Prostate gland (tissue), 2 donors: ENCODE measurements at places on chromosomes 1 and 21.

DNA sequence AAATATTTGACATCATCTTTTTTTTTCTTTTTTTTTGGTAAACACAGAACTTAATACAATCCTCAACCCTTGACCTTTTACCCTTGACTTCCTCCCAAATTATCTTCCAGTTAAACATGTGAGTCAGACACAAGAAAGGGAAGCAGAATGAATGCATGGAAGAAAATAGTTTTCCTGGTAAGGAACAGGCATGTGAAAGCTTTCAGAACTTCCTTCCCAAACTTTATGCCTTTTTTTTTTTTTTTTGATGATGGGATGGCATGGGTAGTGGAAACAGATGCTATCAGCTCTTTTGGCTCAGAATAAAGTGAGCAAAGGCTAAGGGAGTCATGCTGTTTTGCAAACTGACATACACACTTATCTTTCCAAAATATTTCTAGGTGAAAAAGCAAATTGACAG, 1079.1 kb downstream of the TTLL7 start:
- no peak for DNase-seq
- no peaks in the 10 kb centered on the region for H3K27me3 ChIP-seq
- H3K4me1 ChIP-seq, result no peaks in the 10 kb centered on the region
- H3K36me3 ChIP-seq, result no peaks in the 10 kb centered on the region

- H3K36me3 ChIP-seq, result no peaks in the 10 kb centered on the region
- DNase-seq, result no peak
- H3K27ac ChIP-seq, result no peak overlapping the region
Measured at GRCh38 chr1:76770979-76771378, 96.3 kb upstream of the ST6GALNAC5 start.

- H3K4me3 ChIP-seq, result no peak overlapping the region
- no peaks in the 10 kb centered on the region for H3K27me3 ChIP-seq
- H3K27ac ChIP-seq, result no peak overlapping the region
- H3K36me3 ChIP-seq, result no peaks in the 10 kb centered on the region
- no peaks in the 10 kb centered on the region for H3K4me1 ChIP-seq
Measured at GRCh38 chr1:110298991-110299390, 40.2 kb upstream of the RBM15 start.

- H3K36me3 ChIP-seq, result no peaks in the 10 kb centered on the region
- H3K27ac ChIP-seq, result no peak overlapping the region
- no peak overlapping the region for H3K4me3 ChIP-seq
- no peaks in the 10 kb centered on the region for H3K27me3 ChIP-seq
- no peaks in the 10 kb centered on the region for H3K4me1 ChIP-seq
Measured at GRCh38 chr1:55833529-55834091, 618.4 kb upstream of the USP24 start.

DNA sequence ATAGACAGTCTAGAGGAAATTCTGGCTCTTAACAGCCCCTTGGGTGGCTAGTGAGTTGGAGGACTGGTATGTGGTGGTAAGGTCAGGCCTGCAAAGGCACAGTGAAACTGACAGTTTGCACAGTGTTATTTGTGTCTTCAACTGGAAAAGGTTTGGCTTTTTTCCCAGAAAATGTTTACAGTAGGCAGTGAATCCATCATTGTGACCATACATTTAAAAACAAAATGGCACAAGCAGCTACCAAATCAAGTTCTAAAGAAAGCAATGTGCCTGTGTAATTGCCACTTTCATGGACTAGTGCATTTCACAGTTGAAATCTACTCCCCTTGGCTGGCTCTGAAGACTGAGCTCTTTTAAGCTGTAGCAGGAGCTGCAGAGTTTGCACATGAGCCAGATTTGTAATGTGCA, 24.8 kb downstream of the ATPAF1 start:
- peak; percentile 36 for DNase-seq

DNA sequence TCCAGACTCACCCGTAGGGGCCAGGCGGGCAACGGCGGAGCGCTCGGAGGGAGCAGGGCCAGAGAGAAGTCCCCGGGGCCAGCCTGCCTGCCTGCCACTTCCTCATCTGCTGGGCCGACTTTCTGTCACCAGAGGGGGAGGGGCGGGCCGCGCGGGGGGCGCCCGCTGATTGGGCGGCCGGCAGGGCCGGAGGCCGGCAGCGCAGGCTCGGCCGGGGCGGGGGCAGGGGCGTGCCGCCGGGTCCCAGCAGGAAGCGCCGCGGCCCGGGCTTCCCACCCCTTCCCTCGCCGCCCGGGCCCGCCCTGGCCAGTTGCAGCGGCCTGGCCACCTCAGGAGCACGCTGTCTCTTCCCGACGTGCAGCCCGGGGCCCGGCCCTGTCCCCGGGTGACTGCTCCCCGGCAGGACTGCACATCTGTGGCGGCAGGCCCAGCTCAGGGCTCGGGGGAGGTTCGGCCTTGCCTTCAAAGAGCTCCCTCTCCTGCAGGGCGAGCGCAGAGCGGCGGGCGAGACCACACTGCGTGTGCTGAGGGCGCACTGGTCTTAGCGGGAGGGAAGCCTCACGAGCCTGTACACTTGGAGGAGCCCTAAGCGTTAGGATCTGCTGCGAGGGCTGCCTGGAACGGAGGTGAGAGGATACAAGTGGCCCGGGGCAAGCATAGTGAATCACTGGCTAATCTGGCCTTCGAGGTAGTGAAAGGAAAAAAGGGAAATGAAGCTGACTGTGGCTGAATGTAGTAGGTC, at the start of gene ELOVL1:
TSS of gene ELOVL1 (minus strand) at position 108 of the 742 bp plus-strand sequence. CDS start 2,402 bp downstream, outside the sequence.
- peak within 1 kb of the TSS; percentile 66 for H3K4me3 ChIP-seq
- peak; percentile 90 for DNase-seq
- peaks cover 22% of the 10 kb centered on the region for H3K4me1 ChIP-seq
- peak within 1 kb of the TSS; percentile 91 for H3K27ac ChIP-seq
- no peaks in the 10 kb centered on the region for H3K27me3 ChIP-seq

- H3K27ac ChIP-seq, result no peak overlapping the region
- H3K4me3 ChIP-seq, result no peak overlapping the region
- H3K4me1 ChIP-seq, result no peaks in the 10 kb centered on the region
- no peaks in the 10 kb centered on the region for H3K27me3 ChIP-seq
- H3K36me3 ChIP-seq, result no peaks in the 10 kb centered on the region
- DNase-seq, result no peak
Measured at GRCh38 chr21:16993416-16994038, 519.3 kb upstream of the CXADR start.

DNA sequence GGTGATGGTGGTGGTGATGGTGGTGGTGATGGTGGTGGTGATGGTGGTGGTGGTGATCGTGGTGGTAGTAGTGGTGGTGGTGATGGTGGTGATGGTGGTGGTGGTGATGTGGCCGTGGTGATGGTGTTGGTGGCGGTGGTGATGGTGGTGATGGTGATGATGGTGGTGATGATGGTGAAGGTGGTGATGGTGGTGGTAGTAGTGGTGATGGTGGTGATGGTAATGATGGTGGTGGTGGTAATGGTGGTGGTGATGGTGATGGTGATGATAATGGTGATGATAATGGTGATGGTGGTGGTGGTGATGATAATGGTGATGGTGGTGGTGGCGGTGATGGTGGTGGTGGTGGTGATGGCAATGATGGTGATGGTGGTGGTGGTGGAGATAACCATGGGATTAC, 6.8 kb upstream of the COL6A2 start:
- no peaks in the 10 kb centered on the region for H3K27me3 ChIP-seq
- H3K27ac ChIP-seq, result peak overlapping the region; percentile 64
- no peak for DNase-seq

GRCh38 chr1:186848509-186849130, 19.9 kb downstream of the PLA2G4A start:
- no peaks in the 10 kb centered on the region for H3K36me3 ChIP-seq
- H3K4me3 ChIP-seq, result no peak overlapping the region
- no peaks in the 10 kb centered on the region for H3K27me3 ChIP-seq
- H3K4me1 ChIP-seq, result no peaks in the 10 kb centered on the region
- H3K27ac ChIP-seq, result no peak overlapping the region

DNA sequence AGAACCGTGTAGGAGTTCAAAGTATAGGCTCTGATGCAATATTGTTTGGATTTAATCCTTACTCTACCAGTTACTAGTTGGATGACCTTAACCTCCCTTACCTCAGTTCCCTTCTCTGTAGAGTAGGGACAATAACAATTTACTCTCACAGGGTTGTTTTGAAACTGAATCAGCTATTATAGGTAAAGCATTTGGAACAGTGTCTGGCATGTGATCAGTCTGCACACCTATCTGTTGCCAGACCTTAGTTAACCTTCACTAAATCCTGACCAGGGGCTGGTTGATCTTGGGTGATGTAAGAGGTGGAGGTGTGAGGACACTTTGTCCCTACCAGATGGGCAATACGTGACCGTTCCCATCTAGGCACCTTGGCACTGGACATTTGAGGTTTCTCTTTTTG, 106.9 kb downstream of the DDX20 start:
- no peaks in the 10 kb centered on the region for H3K36me3 ChIP-seq
- H3K27me3 ChIP-seq, result no peaks in the 10 kb centered on the region
- no peaks in the 10 kb centered on the region for H3K4me1 ChIP-seq
- H3K27ac ChIP-seq, result no peak overlapping the region

DNA sequence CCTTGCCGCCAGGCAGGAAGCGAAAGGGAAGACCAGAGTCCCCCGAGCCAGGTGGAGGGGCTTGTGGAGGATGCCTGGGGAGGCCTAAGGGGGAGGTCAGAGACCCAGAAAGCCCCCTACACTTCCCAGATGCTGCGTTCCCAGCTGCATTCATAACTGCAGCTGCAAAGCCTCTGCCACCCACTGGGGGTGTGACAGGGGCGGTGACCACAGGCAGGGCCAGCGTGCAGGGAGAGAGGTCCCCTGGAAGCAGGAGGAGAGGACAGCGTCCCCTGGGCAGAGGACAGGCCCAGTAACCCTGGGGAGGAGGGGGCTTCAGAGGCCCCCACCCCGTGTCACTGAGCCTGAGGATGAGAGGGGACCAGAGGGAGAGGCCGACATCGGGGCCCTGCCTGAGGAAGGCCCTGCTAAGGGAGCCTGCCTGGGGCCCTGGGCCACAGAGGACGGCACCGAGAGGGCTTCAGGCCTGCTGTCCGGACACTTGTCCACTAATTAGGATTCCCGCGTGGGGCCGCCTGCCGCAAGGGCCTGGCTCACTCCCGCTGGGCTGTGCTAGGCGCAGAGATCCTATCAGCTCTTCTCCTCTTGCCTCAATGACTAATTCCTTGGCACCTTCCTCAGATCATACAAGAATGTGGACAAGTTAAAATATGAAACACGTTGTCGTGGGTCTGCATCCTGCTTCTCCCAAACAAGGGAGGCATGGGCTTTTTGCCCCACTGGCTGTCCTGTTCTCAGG, 49.1 kb upstream of the CCDC27 start:
- H3K27ac ChIP-seq, result peak overlapping the region; percentile 66
- H3K36me3 ChIP-seq, result no peaks in the 10 kb centered on the region
- no peaks in the 10 kb centered on the region for H3K27me3 ChIP-seq
- DNase-seq, result peak; percentile 46
- H3K4me1 ChIP-seq, result no peaks in the 10 kb centered on the region

- no peaks in the 10 kb centered on the region for H3K4me1 ChIP-seq
- DNase-seq, result no peak
- no peaks in the 10 kb centered on the region for H3K36me3 ChIP-seq
Measured at GRCh38 chr1:203051841-203052324, 25.6 kb downstream of the PPFIA4 start.

GRCh38 chr1:226862890-226863289, 7.5 kb upstream of the PSEN2 start:
- H3K4me3 ChIP-seq, result no peak overlapping the region
- DNase-seq, result no peak
- no peaks in the 10 kb centered on the region for H3K4me1 ChIP-seq
- no peaks in the 10 kb centered on the region for H3K27me3 ChIP-seq

- no peaks in the 10 kb centered on the region for H3K36me3 ChIP-seq
- no peaks in the 10 kb centered on the region for H3K4me1 ChIP-seq
- H3K4me3 ChIP-seq, result no peak overlapping the region
- no peak for DNase-seq
- H3K27me3 ChIP-seq, result no peaks in the 10 kb centered on the region
- no peak overlapping the region for H3K27ac ChIP-seq
Measured at GRCh38 chr1:160187407-160187806, 3.0 kb upstream of the CASQ1 start.

- H3K27me3 ChIP-seq, result no peaks in the 10 kb centered on the region
- no peaks in the 10 kb centered on the region for H3K36me3 ChIP-seq
- no peak overlapping the region for H3K4me3 ChIP-seq
- no peak overlapping the region for H3K27ac ChIP-seq
Measured at GRCh38 chr1:31010086-31010989, 55.2 kb downstream of the PUM1 start.

DNA sequence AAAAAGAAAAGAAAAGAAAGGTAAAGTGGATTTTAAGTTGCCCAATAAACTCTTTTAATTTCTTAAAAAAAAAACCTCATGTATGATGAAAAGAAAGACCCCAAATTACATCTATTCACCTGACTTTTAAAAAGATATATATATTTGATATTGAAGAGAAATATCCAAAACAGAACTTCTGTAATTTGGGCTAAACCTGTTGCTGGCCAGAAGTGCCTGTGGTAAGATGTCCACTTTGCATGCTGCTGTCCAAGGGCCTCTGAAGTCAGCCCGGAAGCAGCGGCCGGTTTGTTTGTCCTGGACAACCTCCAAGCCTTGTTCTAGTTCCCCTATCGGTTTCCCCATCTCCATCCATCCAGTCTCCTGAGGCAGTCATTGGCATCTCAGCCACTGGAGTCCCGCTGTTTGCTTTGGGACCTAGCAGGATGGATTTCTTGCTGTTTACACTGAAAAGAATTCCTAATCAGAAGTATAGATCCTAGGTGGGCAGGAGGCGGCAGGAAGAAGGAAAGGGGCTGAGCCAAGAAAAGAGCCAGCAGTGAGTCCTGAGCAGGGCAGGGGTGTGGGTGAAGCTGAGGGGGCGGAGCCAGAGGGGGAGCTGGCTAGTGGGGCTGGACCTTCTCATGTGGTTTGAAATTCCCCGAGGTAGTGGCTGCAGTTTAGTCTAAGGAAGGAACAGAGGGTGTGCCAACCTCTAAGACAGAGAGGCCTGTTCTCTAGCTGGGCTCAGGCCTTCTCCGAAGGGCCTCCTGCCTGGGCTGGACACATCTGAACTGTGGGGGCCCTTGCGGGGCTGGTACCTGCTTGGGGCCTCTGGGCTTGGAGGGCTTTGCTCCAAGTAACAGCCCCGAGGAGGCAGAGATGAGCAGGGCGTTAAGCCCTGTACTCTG, 3.3 kb downstream of the NCMAP start:
- no peak overlapping the region for H3K4me3 ChIP-seq
- no peaks in the 10 kb centered on the region for H3K36me3 ChIP-seq
- no peaks in the 10 kb centered on the region for H3K27me3 ChIP-seq
- no peak overlapping the region for H3K27ac ChIP-seq

- DNase-seq, result no peak
- no peak overlapping the region for H3K4me3 ChIP-seq
- H3K36me3 ChIP-seq, result no peaks in the 10 kb centered on the region
Measured at GRCh38 chr1:1941868-1942752, 23.0 kb upstream of the TMEM52 start.

- DNase-seq, result no peak
- H3K27ac ChIP-seq, result no peak overlapping the region
- no peak overlapping the region for H3K4me3 ChIP-seq
- H3K36me3 ChIP-seq, result no peaks in the 10 kb centered on the region
Measured at GRCh38 chr1:28855469-28855951, 43.5 kb downstream of the OPRD1 start.

GRCh38 chr1:201025571-201026002, 2.1 kb upstream of the KIF21B start:
- no peak for DNase-seq
- H3K36me3 ChIP-seq, result no peaks in the 10 kb centered on the region
- no peaks in the 10 kb centered on the region for H3K27me3 ChIP-seq
